ENCODE measurements at places on chromosomes 3 and 15.

DNA sequence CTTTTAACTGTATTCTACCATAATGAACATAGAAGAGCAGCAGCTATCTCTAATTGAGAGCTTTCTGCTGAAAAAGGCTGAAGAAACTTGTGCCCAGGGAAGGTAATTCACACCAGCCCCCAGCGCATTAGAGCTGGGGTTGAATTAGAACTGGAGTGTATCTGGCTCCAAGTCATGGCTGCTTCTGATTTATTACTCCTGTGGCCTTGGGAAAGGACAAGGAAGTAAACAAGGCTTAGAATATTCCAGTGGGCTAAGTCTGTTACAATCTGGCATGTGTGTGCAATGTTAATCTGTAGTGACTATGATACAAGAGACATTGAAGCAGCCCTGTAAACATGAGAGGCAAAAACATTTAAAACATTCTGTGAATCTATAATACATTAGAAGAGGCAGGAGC is 18.1 kb downstream of the CPA3 start:
- no peaks in the 10 kb centered on the region for H3K36me3 ChIP-seq
- no peak overlapping the region for H3K4me3 ChIP-seq
- no peak overlapping the region for H3K27ac ChIP-seq
- H3K4me1 ChIP-seq, result no peaks in the 10 kb centered on the region
- no peak for DNase-seq

- H3K4me1 ChIP-seq, result no peaks in the 10 kb centered on the region
- no peak overlapping the region for H3K4me3 ChIP-seq
- no peak overlapping the region for H3K27ac ChIP-seq
- H3K27me3 ChIP-seq, result no peaks in the 10 kb centered on the region
These were observed 53.7 kb upstream of the TRPC1 start for GRCh38 chr3:142670120-142670519.

DNA sequence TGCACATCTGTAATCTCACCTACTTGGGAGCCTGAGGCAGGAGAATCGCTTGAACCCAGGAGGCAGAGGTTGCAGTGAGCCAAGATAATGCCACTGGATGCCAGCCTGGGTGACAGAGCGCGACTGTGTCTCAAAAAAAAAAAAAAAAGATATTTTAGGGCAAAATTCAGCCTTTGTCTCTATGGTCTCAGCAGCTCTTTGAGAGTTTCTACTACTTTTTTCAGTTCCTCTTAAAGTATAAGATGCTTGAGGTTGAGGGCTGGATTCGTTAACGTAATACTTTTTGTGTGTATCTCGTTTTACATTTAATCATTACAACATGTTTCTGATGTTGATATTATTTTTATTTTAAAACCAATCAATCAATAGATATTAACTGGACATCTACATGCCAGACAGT is 381.2 kb upstream of the TBL1XR1 start:
- H3K4me1 ChIP-seq, result peaks cover 11% of the 10 kb centered on the region
- H3K27me3 ChIP-seq, result no peaks in the 10 kb centered on the region
- H3K4me3 ChIP-seq, result no peak overlapping the region
- H3K27ac ChIP-seq, result no peak overlapping the region

GRCh38 chr3:69425249-69425648 is 39.4 kb upstream of the FRMD4B start:
- no peaks in the 10 kb centered on the region for H3K36me3 ChIP-seq
- H3K4me1 ChIP-seq, result no peaks in the 10 kb centered on the region
- no peak overlapping the region for H3K27ac ChIP-seq
- peak; percentile 26 for DNase-seq
- no peaks in the 10 kb centered on the region for H3K27me3 ChIP-seq

- no peaks in the 10 kb centered on the region for H3K4me1 ChIP-seq
- no peaks in the 10 kb centered on the region for H3K36me3 ChIP-seq
- H3K27ac ChIP-seq, result no peak overlapping the region
- no peak for DNase-seq
- no peak overlapping the region for H3K4me3 ChIP-seq
- no peaks in the 10 kb centered on the region for H3K27me3 ChIP-seq
These were observed 220.7 kb upstream of the DNAJC19 start for GRCh38 chr3:181210275-181210674.
